ENCODE measurements at places on chromosomes 1 and 21.

DNA sequence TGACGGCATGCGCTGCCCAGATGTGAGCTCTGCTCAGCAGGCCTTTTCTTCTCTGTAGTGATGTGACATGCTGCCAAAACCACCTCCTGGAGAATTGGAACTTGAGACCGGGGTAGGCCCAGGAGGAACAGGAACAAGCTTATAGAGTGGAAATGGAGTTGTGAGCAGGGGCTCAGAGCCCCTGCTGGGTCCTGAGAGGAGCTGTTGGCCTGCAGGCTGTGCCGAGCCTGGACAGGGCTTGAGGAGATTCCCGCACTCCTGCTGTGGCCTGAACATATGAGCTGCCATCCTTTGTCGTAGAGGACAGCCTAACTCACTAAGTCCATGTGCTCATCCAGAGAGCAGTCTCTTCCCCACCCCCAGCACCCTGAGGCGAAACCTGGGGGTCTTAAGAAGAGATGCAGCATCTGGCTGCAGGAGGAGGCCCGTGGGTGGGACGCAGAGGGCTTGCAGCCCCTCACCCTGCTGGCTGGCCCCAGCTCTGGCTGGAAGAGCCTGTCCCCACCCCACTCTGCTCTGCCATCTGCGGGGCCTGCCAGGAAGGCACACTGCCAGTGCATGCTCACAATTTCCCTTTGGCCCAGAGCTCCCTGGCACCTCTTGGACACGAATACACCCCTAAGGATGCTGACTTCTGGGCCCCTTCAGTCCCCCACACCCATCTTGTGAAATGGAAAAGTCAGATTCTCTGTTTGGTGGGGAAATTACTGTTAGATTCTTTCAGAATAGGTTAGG lies 42.5 kb downstream of the PTPRF start:
- DNase-seq = no peak

GRCh38 chr1:55155522-55155921 lies 59.6 kb downstream of the USP24 start:
- no peak for DNase-seq

- DNase-seq = peak; percentile 80
These were observed at the start of gene LGALS8 for GRCh38 chr1:236523704-236524141. Gene LGALS8, plus strand, starts transcription at chr1:236523982. Its CDS starts 2,089 bp downstream, at chr1:236526071.

- DNase-seq = no peak
These were observed 18.1 kb downstream of the LAMB3 start for GRCh38 chr1:209634005-209634737.

DNA sequence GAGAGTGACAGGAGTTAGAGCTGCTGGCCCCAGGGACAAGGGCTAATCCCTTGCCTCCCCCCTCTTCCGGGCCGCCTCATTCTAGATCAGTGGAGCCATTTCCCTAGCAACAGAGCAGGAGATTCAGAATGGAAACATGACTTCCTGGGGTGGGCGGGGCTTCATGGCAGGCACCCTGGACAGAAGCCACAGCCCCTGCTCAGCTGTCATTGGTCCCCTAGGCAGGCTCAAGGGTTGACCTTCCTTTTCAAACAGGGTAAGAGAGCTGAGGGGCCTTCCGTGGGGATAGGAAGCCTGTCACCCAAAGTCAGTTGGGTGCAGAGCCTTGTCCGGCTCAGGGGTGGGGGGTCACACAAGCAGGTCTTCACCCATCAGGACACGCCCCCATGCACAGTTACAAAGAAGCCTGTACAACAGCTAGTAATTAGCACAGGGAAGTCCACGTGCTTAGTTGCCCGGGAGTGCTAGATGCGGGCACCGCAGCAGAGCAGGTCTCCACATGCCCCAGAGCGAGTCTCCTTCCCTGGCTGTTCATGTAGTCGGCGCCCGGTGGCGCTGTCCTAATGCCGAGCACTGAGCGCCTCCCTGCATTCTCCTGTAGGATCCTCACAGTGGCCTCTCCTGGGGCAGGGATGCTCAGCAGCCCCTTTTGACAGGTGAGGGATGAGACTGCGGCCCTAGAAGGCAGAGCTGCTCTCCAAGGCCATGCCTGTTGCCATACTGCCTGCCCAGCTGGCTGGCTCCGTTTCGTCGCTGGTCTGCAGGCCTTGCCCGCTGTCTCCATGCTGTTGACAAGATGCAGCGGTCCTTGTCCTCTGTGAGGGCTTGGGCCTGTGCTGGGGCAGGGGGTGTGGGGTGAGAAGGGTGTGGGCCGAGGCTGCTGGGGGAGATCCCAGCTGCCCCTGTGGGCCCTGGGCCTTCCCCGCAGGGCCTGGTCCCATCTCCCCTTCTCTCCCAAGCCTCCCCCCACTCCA lies 5.1 kb downstream of the TMEM201 start:
- peak; percentile 29 for DNase-seq

DNA sequence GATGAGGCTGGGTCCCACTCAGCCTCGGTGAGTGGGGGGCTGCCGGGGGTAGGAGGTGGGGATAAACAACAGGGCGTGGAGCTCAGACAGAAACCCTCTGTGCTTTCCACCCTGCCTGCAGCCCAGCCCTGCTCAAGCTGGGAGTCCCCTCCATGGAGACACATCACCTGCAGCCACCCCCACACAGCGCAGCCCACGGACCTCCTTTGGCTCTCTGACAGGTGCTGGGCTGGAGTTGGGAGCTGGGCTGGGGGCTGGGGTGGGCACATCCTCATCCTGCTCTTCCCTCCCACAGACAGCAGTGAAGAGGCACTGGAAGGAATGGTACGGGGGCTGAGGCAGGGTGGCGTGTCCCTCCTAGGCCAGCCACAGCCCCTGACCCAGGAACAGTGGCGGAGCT lies 1.9 kb upstream of the CATSPER4 start:
- DNase-seq = no peak

DNA sequence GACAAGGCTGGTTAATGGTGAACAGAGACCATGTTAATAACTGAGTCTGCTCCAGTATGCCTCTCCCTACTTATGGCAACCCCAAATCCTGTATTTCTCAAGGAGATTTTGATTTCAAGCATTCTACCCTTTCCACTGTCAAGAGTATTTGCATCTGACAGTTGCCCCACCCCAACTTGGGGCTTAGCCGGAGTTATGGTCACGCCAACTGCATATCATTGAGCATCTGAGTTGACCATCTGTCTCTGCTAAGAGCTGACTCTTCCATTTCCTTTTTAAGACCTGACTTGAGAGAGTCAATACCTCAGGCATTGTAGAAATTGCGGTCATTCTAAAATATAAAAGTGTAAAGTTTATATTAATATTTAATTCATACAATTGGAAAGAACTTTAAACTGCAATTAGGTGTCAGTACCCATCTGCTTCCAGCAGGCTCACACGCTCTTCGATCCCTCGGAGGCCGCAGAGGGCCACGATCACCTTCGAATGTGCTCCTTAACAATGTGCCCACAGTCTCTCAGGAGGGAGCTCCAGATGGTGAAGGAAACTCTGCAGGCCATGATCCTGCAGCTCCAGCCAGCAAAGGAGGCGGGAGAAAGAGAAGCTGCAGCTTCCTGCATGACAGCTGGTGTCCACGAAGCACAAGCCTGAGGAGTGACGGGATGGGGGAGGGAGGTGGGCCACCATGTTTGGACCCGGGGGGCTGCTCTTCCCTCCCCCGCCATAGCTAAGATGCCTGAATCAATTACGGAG lies 409.8 kb downstream of the DISC1 start:
- DNase-seq = no peak

DNA sequence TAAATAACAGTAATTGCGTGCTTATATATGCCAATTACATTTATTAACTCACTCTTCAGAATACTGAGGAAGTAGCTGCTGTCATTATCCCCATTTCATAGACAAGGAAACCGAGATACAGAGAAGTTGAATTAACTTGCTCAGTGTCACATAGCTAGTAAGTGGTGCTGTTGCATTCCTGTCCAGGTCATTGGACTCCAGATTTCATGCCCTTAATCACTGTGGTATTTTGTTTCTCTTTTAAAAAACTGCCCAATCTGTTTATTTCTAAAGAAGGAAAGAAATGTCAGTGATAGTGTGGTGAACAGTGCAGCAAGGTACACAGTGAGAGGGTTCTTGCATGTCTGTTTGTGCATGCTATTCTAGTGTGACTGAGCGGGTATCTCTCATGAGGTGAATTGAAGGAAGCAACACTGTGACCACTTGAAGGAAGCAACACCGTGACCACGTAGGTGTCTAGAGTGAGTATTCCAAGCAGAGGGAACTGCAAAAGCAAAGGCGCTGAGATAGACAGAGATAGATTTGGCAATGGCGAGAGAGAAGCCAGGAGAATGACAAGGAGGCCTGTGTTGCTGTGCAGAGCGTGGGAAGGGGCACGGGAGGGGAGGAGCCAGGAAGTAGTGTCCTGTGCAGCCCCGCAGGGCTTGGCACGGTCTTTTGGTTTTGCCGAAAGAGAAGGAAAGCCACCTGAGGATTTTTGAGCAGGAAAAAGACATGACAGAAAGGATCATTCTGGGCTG lies 95.9 kb downstream of the CAMTA1 start:
- no peak for DNase-seq

GRCh38 chr1:212918824-212919223 lies 31.5 kb upstream of the VASH2 start:
- no peak for DNase-seq

DNA sequence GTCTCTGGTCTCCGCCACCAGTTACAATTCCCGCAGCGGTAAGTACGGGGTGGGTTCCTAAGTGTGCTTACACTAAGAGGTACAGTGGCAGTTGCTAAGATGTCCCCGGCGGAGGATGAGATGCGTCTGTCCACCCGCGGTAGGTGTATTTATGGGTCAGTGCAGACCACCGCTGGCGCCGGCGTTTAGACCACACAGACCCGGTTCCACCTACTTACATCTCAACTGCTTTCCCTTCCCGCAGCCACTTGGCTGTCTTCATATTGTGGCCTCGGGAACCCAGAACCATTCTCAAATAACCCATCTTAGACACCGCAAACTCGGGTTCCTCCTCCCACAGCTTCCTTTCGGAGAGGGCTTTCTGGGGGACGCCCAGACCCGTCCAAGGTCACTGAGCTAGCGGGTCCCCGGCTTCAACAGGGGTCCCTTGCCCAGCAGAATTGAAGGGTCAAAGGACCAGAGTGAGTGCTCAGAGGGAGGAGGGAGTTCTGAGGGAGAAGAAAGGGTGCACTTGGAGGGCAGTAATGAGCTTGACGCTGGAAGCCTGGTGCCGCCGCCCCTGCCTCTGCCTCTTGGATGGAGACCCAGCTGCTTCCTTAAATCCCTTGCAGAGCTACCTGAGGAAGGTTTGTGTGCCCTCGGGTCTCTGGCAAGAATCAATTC lies 8.6 kb downstream of the NR5A2 start:
- no peak for DNase-seq

DNA sequence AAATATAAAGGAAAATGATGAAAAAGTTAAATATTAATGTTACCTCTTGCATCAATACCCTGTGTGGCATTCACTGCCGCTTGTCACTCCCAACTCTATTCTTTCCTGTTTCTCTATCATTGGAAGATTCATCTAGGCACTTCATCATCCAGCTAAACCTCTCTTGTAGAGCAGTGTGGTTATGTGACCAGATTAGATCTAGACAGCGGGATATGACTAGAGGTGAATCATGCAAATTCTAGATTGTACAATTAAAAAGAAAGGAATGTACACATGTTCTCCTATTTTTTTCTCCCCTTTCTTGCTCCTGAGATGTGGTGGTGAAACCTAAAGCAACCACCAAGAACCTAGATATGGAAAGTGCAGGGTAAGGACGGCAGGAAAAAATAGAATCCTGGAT lies 174.1 kb downstream of the LBR start:
- DNase-seq = no peak

DNA sequence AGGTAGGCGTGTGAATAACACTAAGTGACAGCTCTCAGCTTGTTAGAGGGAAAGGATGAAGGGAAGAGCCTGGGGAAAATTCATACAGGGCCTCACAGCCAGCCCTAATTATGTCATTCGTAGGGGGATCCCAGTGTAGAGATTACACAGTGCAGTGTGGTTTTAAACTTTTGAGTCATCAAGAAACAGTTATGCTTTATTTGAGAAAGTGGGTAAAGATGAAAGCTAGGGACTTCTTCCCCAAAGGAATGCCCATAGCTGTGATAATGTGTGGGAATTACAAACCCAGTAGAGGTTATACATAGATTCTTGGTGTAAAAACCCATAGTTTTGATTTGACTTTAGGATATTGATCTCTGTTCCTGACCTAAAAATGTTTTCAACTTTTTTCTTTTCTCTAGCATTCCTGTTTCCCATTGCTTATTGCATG lies 1.9 kb downstream of the TTF2 start:
- no peak for DNase-seq

DNA sequence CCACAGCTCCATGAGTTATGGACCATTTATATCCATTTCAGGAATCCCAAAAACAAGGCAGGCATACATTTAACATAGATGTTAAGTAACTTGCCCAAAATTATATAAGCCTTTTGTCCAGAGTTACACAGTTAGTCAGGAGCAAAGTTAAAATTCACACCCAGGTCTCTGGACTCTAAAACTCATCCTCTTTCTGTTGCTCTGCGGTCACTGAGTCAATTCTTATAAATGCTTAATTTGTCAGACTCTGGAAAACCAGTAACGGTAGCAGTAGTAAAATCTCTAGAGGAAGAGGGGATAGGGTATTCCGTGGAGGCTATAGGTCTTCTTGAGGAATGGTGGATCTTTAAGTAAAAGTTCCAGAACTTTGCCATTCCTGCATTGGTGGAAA lies 223.6 kb upstream of the JUN start:
- DNase-seq = no peak

DNA sequence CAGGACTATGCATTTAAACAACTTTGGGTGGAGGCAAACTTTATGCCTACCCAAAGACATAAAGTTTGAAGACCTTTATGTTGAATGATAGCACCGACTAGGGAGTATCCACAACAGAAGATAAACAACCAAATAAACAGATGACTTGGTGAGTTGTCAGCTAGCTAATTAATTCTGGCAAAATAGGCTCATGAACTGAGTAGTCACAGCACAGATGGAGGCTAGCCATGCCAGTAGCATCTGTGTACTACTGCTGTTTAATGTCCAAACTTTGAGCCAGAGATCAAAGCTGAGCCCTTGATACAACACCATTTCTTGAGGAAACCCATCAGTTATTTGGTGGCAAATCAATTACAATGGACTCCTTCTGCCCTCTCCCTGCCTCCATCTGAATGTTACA lies 40.3 kb upstream of the CCDC190 start:
- DNase-seq = no peak

GRCh38 chr1:36119456-36119855 lies 5.6 kb downstream of the COL8A2 start:
- no peak for DNase-seq

DNA sequence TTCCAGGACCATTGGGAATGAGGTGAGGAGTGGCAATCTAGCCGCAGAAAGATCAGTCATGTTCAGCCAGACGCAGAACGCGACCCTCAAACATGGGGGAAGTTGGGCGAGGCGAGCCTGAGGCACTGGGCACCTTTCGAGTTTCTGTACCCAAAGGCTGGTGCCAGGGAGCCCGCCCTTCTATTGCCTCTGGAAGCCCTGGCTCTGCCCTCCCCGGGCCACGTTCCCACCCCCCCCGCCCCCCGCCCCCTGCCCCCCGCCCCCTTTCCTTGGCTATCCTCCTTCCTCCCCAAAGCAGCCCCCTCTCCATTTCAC lies 2.2 kb upstream of the ZBTB7B start:
- no peak for DNase-seq

- DNase-seq = no peak
These were observed 166.6 kb upstream of the ATP1B1 start for GRCh38 chr1:168939947-168940223.

- DNase-seq = no peak
These were observed 313.9 kb downstream of the BARHL2 start for GRCh38 chr1:90402893-90403849.
